ENCODE measurements at places on chromosomes 4 and X.

DNA sequence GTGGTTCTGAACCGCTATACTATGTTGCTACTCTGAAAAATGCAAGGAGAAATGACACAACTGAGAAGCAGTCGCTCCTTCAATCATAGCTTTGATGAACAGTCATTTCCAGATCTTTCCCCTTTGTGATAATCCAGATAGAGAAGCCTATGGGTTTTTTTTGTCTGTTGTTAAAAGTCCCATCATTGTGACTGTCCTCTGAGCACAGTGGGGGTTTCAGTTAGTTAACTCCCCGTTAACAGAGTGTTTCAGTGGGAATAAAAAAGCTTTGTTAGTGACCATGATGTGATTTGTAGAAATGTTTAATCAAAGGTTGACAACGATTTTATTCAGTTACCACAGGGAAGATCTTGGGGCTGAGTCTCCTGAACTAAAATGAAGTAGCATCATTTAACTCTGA, 176.2 kb upstream of the MAOA start:
- no peak for DNase-seq

DNA sequence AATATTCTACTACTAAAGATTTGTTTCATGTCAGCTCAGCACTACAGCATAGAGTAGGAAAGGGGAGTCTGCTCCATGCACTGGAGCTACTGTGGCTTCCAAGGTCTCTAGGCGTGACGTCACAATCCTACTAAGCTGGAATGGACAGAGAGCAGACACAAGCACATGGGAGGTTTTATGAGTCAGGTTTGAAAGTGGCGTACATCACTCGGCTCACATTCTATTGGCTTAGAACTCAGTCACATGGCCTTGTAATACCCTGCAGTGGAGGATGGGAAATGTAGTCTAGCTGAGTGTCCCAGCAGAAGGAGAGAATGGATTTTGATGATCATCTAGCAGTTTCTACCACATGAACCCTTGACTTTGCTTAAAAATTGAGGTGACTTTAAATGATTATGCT, 624.8 kb upstream of the ATOH1 start:
- DNase-seq, result no peak

GRCh38 chrX:153669174-153669890, 4.3 kb downstream of the PNCK start:
- DNase-seq, result peak; percentile 63

- DNase-seq, result no peak
Observed at GRCh38 chrX:24148535-24149350, 786 bp upstream of the ZFX start.

DNA sequence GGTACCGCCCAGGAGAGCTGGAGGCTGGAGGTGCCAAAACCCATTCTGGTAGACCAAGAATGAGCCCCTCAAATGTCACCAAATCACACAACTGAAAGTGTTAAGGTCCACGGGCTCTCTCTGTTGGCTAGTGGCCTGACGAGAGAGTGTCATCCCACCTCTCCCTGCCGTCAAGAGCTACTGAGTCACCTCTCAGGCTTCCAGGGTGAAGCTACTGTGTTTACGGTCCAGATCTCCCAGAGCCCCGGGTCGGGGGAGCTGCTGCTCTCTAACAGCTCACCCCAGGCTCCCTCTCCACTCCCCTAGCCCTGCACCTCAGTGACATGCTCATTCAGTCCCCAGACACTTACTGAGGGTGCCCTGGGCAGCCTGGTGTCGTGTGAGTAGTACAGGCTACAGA, 59.2 kb downstream of the ADGRG2 start:
- DNase-seq, result no peak

GRCh38 chrX:40646489-40647306, 663 bp downstream of the CXorf38 start:
- no peak for DNase-seq

- no peak for DNase-seq
Observed at GRCh38 chr4:177862541-177863176, 420.4 kb upstream of the AGA start.

DNA sequence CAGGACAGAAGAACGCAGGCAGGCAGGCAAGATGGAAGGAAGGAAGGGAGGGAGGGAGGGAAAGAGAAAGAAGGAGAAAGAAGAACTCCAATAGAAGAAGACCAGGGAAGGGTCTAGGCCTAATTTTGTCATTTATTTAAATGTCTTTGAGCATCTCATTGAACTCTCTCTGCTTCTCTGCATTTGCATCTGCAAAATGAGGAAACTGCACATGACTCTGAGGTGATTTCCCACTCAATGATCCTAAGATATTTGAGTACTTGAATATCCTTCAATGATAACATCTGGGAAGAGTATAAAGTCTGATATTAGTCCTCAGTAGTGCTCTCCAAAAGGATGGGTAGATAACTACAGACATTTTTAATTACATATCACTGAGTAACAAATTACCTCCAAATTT, 33.1 kb upstream of the RBPJ start:
- DNase-seq, result no peak

- DNase-seq, result no peak
Observed at GRCh38 chr4:534576-535151, 35.7 kb downstream of the PIGG start.

- no peak for DNase-seq
Observed at GRCh38 chrX:153440556-153441135, 5.2 kb downstream of the TREX2 start.

- no peak for DNase-seq
Observed at GRCh38 chrX:109484886-109485285, 3.0 kb upstream of the GUCY2F start.

GRCh38 chr4:56272927-56273326, 114.4 kb downstream of the AASDH start:
- DNase-seq, result no peak

DNA sequence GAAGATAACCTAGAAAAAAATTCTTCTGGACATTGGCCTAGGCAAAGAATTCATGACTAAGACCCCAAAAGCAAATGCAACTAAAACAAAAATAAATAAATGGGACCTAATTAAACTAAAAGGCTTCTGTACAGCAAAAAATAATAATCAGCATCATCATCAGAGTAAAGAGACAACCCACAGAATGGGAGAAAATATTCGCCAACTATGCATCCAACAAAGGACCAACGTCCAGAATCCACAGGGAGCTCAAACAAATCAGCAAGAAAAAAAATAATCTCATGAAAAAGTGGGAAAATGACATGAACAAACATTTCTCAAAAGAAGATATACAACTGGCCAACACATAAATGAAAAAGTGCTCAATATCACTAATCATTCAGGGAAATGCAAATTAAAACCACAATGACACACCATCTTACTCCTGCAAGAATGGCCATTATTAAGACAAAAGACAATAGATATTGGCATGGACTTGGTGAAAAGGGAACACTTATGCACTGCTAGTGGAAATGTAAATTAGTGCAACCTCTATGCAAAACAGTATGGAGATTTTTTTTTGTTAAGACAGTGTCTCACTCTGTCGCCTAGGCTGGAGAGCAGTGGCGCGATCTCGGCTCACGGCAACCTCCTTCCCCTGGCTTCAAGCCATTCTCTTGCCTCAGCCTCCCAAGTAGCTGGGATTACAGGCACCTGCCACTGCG, 29.9 kb downstream of the ELF2 start:
- DNase-seq, result no peak

DNA sequence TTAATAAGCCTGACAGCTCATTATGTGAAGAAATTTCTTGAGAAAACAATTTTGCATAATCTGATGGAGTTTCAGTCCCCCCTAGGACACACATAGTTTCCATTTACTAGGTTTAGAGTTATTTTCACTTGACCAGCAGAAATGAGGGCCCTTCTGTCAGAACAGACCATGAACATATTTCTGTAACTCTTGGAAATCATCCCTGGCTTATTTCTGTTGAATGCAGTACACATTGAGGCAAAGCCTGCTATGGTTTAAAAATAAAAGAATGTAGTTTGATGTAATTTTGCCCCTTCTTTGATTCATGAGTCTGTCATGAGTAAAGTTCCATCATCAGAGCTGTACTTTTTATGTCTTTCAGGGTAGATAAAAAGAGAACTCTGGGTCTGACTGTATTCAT, 104.6 kb upstream of the ETNPPL start:
- DNase-seq, result no peak

DNA sequence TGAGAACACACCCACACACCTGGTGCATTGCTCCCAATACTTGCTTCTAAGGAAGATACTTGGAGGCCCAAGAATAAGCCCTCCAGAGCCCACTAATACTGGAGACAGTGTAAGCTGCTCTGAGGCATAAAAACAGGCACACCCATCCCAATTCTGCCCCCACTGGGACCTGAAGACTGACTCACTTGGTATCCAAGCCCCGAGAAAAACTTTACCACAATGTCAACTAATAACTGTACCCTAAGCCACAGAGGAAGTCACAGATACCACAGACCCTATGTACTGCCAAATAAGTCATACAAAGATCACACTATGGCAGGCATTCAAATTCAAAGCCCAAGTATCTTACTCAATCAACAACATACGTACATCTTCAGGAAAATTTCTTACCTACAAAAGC, 398.2 kb upstream of the SPANXN1 start:
- no peak for DNase-seq

- DNase-seq, result no peak
Observed at GRCh38 chrX:150155436-150156035, 207.6 kb upstream of the MAMLD1 start.

GRCh38 chr4:130233377-130234047, 1137.6 kb downstream of the C4orf33 start:
- DNase-seq, result peak; percentile 0

DNA sequence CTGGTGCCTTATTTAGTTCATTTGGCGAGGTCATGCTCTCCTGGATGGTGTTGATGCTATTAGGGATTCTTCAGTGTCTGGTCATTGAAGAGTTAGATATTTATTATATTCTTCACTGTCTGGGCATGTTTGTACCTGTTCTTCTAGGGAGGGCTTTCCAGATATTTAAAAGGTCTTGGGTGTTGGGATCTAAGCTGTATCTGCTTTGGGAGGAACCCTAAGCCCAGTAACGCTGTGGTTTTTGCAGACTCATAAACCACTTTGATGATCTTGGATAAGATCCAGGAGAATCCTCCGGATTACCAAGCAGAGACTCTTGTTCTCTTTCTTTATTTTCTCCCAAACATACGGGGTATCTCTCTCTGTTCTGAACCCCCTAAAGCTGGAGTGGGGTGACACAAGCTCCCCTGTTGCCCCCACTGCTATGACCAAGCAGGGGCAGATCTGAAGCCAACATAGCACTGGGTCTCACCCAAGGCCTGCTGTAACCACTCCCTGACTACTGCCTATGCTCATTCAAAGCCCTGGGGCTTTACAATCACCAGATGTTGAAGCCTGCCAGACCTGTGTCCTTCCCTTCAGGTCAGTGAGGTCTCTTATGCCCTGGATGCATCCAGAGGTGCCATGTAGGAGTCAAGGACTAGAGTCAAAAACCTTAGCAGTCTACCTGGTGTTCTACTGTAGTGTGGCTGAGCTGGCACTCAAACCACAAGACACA, 187.6 kb downstream of the GUCY2F start:
- no peak for DNase-seq

GRCh38 chr4:29734343-29735213, 985.6 kb upstream of the PCDH7 start:
- DNase-seq, result no peak

DNA sequence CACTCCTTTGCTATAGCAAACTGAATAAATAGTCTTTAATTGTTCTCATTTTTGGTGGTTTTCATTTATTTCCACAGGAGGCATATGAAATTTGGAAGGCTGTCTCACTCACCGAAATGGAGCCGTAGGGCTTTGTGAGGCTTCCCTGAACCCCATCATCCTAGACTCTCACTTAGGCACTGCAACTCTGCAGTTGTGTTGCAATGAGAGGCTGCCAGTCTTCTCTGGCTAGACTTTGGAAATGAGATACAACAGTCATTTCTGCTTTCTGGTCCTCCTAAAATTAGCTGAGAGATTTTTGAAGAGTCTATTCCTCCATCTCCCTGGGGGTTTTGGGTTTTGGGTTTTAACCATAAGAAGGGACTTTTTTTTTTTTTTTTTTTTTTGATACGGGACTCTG, 146.5 kb downstream of the SH3BGRL start:
- DNase-seq, result no peak

- DNase-seq, result no peak
Observed at GRCh38 chr4:83146841-83147240, 32.3 kb upstream of the PLAC8 start.

DNA sequence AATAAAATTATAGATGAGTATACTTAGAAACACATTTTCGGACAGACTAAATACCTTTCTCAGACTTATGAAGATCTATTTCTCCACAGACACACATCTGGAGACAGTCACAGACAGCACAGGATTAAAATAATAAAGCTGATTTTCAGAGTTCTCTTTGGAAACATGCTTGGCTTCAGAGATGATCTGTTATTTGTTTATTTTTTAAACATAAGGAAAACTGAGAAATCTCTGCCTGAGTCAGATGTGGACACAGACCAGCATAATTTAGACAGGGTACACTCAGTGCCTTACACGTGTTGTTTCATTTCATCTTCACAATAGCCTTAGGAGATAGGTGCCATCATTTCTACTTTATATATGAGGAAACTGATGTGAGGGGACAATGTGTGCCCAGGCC, 92.1 kb downstream of the SLC9A7 start:
- DNase-seq, result no peak

- no peak for DNase-seq
Observed at GRCh38 chrX:119130911-119131310, 3.3 kb upstream of the KIAA1210 start.

GRCh38 chr4:168917138-168917779, 92.8 kb downstream of the CBR4 start:
- DNase-seq, result no peak

DNA sequence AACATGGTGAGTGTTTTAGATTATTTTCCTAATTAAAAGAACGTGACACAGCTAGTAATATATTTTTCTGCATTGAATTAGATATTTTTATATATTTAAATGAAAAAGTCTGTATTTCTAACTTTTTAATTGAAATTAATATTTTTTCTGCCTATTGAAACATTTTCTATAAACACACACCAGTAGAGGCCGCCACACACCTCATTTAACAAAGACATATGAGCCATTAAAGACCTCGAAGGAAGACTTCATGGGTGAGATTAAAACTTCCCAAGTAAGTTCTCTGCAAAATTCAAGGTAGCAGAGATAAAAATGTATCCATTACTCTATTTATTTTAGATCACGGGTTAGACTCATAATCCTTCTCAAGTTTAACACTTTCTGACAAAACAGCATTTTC, 8.3 kb downstream of the SLITRK2 start:
- no peak for DNase-seq

- no peak for DNase-seq
Observed at GRCh38 chr4:140037353-140038030, 116.5 kb downstream of the MAML3 start.

DNA sequence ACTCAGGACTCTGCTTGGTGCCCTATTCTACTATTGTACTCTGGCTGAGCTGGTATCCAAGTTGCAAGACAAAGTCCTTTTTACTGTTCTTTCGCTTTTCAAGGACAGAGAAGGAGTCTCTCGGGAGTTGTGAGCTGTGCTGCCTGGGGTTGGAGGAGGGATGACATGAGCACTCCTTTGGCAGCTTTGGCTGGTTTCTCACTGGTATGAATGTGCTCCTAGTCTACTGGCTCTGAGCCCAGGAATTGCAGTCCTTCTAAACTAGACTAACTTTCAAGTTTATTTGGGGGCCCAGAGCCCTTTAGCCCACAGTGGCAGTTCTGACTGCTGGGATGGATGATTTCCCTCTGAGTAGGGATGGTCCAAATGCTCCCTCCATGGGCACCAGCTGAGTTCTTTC, 997.1 kb downstream of the RAB28 start:
- DNase-seq, result no peak

GRCh38 chrX:112819813-112820212, 20.8 kb downstream of the AMOT start:
- DNase-seq, result no peak
